ENCODE measurements at places on chromosomes 2 and 18.

DNA sequence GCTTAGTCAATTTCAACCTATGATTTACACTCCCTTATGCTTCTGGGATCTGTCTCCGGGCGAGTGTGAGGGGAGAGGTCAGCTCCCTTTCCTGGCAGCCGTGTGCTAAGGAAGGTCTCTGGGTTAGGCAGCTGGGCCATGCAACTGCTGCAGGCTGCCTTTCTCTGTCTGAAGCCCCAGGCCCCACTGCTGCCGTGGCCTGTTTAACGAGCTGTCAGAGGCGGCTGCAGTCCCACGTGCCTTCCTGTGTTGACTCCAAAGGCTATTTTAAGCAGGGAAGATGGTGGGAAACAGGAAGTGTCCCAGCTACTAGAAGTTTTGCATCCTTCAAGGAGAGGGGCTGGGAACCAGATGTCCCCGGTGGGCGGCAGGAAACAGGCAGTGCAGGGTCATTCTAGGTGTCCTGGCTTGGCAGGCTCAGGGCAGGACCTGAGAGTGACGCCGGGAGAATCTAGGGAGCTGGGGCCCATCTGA, 186.4 kb downstream of the TNS1 start:
- no peak for DNase-seq

- DNase-seq = peak; percentile 81
Observed at GRCh38 chr2:231378026-231378722, 17.3 kb upstream of the B3GNT7 start.

GRCh38 chr2:85326406-85327159, 1.2 kb downstream of the TGOLN2 start:
- no peak for DNase-seq

- peak; percentile 31 for DNase-seq
Observed at GRCh38 chr2:25521665-25522387, 151.6 kb downstream of the DTNB start.

DNA sequence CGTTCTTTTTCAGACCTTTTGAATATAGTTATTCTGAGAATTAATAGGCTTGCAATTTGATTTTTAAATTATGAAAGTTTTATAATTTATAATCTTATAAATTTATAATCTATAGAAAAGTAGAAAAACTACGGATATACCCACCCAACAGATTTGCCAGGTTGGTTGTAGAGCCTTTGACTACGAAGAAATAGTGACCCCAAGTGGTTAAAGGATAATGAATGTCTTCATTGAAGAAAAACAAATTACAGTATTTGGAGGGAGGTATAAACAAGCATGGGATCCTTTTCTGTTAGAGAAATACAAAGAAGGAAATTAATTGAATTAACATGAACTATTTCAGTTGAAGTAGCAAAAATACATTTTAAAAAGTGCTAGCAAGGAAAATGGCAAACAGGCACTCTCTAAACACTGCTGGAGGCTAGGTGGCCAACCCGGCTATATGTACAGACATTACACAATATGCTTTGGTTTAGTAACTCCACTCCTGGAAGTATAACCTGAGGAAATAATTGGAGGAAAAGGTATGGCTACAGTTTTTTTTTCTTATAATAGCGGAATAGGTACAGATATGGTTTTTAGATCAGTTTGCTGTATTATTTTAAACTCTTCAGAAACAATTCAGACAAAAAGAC, 110.9 kb downstream of the MIB1 start:
- DNase-seq = no peak

Data from LNCaP clone FGC (cell line).